ENCODE measurements at places on chromosomes 12 and 14.
A peak's percentile ranks its signal among the peaks of the same experiment; 100 is the strongest.

DNA sequence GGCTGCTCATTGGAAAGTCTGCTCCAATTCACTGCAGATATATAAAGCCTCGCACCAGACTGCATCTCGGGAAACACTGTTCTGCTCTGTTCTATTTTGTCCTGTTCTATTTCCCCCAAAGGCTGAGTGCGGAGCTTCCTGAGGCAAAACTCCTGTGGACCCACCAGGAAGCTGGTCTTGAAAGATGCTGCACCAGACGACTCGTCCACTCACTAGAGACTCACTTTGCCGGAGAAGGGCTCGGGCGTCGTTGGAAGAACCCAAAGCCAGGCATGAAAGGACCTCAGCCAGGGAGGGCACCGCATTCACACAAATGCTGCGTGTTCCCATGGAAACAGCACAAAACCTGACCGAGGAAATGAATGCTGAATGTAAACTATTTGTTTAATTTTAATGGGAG lies 331.2 kb upstream of the SFSWAP start:
- no peak for DNase-seq

GRCh38 chr12:24933694-24934407 lies 15.1 kb downstream of the BCAT1 start:
- no peak for DNase-seq

GRCh38 chr12:103207936-103208335 lies 250.5 kb downstream of the ASCL1 start:
- no peak for DNase-seq

DNA sequence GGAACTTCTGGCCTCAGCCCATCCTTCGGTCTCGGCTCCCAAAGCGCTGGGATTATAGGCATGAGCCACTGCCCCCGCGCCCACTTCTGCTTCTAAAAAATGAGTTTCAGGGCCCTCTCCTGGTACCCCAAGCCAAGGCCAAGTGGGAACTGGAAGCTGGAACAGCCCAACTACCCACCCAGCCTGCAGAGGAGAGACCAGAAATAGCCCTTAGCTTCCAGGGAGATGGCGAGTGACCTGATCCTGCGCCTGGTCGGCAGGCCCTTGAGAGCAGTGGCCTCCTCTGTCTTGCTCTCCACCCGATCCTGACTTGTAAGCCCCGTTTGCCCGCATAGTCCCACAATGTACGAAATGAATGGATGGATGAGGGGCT lies 31.2 kb upstream of the PLEKHG6 start:
- no peak for DNase-seq

- DNase-seq, result peak; percentile 60
These were observed 757 bp downstream of the SLC25A3 start for GRCh38 chr12:98594050-98594835.

- no peak for DNase-seq
These were observed 22.1 kb downstream of the PACS2 start for GRCh38 chr14:105336477-105337287.

DNA sequence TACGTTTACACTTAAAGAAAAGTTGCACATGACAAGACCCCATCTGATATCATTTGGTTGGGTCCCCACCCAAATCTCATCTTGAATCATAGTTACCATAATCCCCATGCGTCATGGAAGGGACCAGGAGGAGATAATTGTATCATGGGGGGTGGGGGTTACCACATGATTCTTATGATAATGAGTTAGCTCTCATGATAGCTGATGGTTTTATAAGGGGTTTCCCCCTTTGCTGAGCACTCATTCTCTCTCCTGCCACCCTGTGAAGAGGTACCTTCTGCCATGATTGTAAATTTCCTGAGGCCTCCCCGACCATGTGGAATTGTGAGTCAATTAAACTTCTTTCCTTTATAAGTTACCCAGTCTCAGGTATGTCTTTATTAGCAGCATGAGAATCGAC lies 60.3 kb downstream of the PHLDA1 start:
- peak; percentile 11 for DNase-seq

GRCh38 chr12:12717586-12718380 lies 615 bp downstream of the CDKN1B start:
- peak; percentile 78 for DNase-seq

DNA sequence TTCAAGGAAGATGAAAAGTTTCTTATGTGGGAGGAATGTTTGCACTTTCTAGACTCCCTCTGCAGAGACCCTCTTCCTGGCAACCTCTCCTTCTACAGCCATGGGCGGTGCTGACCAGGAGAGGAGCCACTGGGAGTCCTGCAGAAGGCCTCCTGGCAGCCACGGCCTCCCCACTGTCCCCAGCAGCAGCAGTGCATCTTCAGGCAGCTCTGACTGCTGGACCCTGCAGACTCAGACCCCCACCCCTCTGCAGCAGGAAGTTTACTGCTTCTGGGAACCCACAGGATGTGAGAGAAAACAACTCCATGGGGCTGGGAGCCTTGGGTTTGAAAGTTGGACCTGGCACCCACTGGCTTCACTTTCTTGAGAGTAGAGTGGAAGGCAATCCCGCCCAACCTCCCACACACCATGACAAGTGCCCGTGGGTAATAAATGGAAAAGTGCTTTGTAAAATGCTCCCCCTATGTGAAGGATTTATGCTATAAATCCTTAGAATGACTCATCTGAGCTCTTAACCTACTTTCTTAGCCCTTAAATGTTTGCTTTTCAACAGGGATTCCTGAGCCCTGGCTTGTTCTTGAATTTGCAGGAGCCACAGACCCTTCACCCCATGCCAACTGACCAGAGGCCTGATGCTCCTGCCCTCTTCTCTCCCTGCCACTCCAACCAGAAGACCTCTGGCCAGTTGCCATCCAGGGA lies 37.5 kb upstream of the DDX11 start:
- no peak for DNase-seq

- DNase-seq, result no peak
These were observed 323.9 kb downstream of the TMEM132D start for GRCh38 chr12:129579879-129580278.

DNA sequence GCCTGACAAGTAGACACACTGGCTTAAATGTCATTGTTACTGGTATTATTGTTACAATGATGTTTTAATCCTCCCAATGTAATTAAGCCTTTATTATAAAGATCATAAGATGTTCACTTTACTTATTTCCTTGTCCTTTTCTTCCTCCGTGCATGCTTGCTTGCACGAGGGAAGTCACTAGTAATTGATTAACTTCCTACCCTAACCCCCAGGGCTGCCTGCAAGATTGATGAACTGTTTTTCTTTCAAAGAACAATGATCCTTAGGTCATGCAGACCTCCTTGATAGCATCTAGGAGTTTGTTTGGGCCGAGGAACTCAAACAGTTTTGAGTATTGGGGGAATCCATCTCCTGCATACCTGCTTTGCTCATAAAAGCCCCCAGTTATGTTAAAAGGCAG lies 43.0 kb downstream of the GLRX5 start:
- peak; percentile 57 for DNase-seq

DNA sequence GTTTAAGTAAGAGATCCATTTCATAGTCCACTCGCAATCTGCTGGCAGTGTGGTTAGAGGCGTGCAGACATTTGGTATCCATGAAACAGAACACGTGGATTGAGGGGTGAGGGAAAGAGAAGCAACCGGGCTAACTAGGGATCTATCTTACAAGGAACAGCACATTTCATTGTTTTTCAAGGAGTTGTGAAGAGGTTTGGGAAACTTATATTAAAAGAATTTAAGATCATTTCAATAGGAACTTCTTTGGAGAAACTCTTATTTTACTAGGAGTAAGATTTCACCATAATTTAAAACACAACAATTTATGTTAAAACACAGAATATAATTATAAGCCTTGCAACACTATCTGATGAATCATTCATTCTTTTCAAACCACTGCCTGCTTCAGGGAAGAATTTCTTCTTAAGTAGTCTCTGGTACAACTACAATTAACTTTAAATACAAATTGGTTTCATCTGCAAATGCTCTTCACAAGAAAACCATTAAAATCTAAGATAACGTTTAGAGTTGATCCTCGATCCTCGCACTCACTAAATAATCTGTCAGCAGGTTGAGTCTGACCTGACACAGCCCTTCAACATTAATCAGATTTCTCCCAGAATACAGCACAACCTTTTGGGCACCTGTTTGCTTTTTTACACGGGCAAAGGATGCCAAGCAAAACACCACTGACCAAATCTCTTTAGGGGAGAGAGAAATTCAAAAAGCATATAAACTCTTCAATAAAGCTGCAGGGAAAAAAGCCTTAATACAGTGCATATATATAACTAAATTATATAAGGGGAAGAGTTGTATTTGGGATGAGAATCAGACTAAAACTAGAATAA lies 27.3 kb downstream of the PPTC7 start:
- no peak for DNase-seq

- DNase-seq, result peak; percentile 99
These were observed 185.6 kb upstream of the C14orf180 start for GRCh38 chr14:104393898-104394381.

DNA sequence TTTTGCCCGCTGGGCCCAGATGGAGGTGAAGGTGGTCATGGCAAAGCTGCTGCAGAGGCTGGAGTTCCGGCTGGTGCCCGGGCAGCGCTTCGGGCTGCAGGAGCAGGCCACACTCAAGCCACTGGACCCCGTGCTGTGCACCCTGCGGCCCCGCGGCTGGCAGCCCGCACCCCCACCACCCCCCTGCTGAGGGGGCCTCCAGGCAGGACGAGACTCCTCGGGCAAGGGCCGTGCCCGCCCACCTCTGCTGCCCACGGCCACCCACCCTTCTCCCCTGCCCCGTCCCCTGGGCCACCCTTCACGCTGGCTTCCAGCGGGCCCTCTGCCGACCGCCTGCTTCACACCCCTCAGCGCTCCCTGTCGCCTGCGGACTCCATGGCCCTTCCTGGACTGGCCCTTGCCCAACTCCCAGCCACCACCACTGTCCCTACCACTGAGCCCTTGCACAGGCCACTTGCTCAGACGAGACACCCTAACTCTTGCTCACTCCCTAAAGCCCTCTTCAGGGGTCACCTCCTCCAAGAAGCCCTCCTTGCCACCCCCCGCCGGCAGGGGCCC lies 42.5 kb downstream of the CYP46A1 start:
- no peak for DNase-seq

DNA sequence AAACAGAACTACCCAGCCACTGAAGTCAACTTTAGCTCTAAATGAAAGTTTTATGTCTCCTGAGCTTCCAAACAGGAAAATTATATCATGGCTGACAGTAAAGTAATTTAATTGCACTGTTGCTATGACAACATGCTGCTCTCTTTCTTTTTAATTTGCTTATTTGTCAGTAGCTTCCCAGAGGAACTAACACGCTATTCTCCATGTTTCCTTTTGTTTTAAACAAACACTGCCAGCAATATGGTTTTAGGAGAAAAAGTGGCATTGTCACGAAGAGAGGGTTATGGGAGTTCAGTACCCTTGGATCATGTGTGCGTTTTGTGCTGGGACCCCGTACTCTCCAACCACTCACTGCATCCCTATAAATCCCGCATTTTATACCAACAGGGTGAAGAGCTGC lies 1.9 kb downstream of the FOXN3 start:
- no peak for DNase-seq

DNA sequence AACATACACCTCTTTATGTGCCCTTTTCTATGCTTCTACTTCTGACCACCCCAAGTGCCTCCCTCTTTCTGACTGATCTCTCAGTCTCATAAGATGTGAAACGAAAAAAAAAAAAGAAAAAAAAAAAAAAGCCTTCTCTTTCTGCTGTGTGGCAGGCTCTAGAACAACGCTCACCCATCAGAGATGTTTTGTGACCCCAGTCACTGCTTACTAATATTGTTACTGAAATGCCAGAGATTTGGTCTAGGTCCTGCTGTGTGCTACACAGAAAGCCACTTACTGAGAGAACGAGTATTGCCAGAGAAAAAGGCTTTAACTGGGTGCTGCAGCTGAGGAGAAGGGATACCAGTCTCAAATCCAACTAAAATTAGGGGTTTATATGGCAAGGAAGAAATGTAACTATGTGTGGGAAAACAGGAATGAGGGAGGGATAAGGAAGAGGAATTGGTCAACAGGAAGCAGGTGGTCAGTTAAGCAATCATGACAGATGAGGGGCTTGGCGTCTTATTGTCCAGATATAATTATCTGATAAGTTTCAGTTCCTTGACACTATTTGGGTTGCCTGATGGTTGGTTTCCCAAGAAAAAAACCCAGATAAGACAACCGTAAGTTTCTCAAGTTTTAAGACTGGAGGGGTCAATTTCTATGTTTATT lies 149.0 kb downstream of the NAV3 start:
- DNase-seq, result no peak

DNA sequence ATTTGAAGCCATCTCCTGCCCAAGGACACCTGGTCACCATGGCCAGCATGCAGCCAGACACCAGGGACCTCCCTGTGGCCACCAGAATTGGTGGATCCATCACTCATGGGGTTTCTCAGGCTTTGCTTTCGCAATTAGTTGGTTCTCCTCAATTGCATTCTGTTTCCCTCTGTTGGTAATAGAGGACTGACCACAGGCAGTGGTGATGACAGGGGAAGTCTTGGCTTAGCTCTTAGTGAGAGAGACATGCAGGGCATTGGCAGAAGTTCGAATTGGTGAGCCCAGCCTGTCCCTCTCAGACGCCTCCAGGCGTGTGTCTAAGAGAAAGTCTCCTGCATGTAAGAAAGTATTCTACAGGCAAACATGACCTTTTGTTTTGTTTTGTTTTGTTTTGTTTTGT lies 21.3 kb downstream of the HCAR2 start:
- no peak for DNase-seq

DNA sequence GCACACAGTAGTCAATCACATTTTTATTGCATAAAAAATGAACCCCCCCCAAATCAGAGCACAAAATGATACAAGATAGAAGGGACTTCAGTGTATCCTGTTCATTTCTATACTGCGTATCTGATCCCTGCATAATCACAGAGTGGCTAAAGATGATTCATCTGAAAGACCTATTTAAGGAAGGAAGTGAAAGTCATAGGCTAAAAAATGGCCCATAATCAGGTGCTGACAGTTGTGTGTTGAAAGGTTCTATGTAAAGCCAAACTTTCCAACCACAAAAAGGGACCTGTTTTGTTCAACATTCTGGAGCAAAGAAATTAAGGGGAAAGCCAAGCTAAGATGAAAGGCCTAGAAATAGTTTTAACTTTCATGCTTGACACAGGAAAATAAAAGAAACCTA lies 147.8 kb upstream of the ATP2B1 start:
- DNase-seq, result peak; percentile 55

DNA sequence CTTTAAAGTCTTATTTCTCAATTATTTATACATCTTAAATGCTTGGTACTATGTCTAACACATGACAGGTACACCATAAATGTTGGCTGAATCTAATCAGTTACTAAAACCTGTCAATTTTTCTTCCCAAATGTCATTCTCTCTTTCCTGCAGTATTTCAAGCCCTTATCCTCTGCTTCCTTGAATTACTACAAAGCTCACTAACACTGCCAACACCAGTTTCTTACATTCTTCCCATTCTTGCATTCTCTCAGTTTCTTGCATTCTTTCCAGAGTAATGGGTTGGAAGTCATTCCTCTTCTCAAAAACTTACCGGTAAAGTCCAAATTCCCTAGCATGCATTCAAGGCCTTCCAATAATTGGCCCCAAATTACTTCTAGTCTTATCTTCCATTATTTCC lies 9.6 kb upstream of the SMARCC2 start:
- DNase-seq, result no peak

GRCh38 chr12:124742678-124743077 lies 121.0 kb downstream of the SCARB1 start:
- no peak for DNase-seq

- DNase-seq, result no peak
These were observed 5.0 kb upstream of the SLC38A4 start for GRCh38 chr12:46830731-46831334.
